ENCODE measurements at places on chromosomes 2 and 18. TPM values are rescaled to one million over a fixed set of nuclear protein-coding genes. Genes with fewer than 3 reads are reported as not detected.
A peak's percentile ranks its signal among the peaks of the same experiment; 100 is the strongest.

The CD207 gene
- total RNA-seq = 0.06 TPM

GRCh38 chr2:68784915-68785314 is 50.3 kb downstream of the ARHGAP25 start:
- no peak overlapping the region for H3K27ac ChIP-seq
- DNase-seq = no peak

The CAB39 gene
- total RNA-seq = 119 TPM

GRCh38 chr2:74147727-74148456 is at the start of gene BOLA3:
Gene BOLA3, minus strand, starts transcription at chr2:74147912. Its CDS starts 38 bp downstream, at chr2:74147874.
- peak within 1 kb of the TSS; percentile 69 for H3K4me3 ChIP-seq
- H3K36me3 ChIP-seq = peaks cover 23% of the 10 kb centered on the region
- H3K4me1 ChIP-seq = peaks cover 23% of the 10 kb centered on the region
- peak within 1 kb of the TSS; percentile 40 for H3K27ac ChIP-seq
- H3K27me3 ChIP-seq = no peaks in the 10 kb centered on the region
